ENCODE measurements at places on chromosomes 12 and 14.

GRCh38 chr12:98156697-98157096, 358.7 kb upstream of the TMPO start:
- no peak for DNase-seq

- no peak for DNase-seq
These were observed 85.3 kb upstream of the MBIP start for GRCh38 chr14:36405589-36406274.

- no peak for DNase-seq
These were observed 21.9 kb upstream of the ADIPOR2 start for GRCh38 chr12:1668833-1669543.

DNA sequence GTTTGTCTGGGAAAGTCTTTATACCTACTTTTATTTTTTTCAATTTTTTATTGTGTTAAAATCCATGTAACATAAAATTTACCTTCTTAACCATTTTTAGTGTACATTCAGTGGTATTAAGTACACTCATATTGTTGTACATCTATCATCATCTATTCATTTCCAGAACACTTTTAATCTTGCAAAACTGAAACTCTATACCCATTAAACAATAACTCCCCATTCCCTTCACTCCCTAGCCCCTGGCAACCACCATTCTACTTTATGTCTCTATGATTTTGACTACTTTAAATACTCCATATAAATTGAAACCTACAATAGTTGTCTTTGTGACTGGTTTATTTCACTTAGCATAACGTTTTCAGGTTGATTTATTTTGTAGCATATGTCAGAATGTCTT, 131.9 kb upstream of the SLC38A2 start:
- DNase-seq: no peak

GRCh38 chr12:28184375-28184774, 5.9 kb upstream of the CCDC91 start:
- no peak for DNase-seq

DNA sequence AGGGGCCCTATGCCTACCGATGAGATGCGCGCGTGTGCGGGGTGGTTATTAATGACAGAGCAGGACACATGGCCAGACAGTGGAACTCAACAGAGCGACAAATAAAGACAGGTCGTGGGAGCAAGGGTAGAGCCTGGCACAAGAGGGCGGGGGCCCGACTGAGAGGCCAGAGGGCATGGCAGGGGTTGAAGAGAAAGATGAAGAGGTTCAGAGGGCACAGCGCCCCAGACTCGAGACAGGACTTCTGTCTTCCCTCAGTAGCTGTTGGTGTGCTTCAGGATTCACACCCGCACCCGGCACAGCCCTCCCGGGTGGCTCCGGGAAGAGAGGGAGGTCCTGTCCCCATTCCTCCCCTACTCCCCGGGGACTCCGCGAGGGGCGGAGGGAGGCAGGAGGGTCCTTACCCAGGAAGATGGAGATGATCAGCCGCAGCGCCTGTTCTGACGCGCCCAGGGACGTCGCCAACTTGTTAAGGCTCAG, 366 bp downstream of the LPCAT3 start:
- DNase-seq: no peak

DNA sequence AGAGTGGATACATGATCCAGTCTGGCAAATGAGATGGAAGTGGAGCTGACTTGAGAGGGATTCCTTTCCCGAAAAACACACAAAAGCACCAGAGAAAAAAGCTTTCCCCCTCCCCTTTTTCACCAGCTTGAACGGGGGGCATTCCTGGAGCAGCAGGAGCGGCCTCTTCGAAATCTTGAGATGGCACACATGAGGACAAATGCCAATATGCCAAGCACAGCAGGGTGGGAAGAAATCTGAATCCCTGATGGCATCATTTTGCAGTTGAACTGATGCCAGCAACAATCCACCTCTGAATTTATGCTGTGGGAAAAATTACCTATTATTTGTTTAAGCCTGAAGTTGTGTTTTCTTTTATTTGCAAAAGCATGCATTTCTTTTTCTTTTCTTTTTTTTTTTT, 29.7 kb upstream of the BICD1 start:
- no peak for DNase-seq

DNA sequence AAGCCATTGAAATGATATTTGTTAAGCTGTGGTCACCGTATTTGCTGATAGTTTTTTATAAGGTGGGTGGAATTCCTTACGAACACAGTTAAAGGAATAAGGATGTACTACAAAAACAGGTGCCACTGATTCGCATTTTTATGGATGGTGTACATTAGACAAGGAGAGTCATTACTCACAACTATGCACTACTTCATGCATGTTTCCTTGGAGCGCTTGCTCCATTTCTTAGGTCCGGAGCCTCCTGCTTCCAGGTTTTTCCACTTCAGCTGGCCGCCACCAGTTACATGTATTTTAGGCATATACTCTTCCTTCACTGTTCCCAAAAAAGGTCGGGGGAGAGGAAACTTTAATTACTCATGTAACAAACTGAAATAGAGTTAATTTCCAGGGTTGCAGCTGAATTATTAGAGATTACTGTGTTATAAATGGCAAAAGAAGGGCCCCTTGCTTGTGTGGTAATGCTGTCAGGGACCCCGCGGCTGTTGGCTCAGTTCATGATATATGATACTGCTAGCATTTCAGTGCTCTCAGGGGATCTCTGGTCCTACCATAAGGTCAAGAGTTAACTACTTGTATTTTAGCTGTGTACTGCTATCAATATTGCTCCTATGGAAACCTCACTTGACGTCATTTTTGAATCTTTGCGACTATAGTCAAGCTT, 454.7 kb downstream of the NPAS3 start:
- no peak for DNase-seq

GRCh38 chr14:70425354-70425753, 8.5 kb upstream of the SYNJ2BP start:
- DNase-seq: no peak

GRCh38 chr12:3046441-3047200, 30.6 kb upstream of the TSPAN9 start:
- no peak for DNase-seq

DNA sequence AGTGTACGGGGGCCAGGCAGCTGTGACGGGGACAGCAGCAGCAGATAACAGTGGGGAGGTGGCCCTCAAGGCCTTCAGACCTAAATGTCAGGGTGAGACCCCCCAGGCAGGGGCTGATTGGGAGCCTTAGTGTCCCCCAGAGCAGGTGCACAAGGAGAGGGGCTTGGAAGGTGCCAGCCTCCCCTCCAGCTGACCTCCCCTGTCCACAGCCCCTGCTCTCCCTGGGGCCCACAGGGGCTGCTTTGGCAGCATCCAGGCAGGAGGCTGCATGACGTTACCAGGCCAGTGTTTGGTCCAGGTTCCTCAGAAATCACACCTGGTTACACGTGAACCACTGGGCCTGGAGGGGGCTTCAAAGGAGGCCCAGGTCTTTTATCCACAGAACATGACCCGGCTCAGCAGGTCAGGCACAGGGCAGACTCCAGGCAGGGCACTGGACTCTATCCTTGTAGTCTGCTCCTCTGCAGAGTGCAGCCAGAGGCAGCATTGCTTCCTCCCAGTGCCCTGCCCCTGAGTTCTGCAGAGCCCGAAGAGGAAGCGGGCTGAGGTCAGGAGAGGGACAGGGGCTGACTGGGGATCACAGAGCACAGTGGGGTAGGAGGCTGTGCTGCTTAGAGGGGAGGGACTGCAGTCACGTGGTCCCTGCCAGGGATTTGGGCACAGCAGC, 2.6 kb upstream of the TRMT61A start:
- DNase-seq: no peak

GRCh38 chr14:75282170-75282554, 3.5 kb downstream of the FOS start:
- DNase-seq: no peak

DNA sequence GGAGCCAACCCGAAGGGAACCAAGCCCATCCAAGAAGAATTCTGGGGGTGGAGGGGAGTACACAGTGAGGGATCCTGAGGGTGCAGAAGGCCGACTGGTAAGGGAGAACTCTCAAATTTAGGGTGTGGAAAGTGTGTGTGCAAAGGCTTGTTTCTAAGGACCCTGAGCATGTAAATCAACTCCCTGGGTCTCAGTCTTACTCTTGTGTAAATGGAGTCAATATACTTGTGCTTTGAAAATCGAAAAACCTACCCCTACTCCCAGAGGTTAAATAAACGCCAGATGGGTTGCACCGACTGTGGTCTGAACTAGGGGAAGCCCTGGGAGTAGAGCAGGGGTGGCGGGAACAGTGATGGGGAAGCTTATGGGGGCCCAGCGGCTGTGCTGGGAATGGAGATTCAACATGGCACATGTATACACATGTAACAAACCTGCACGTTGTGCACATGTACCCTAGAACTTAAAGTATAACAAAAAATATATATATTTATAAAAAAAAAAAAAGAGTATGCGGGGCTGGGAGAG, 6.0 kb downstream of the B4GALNT1 start:
- no peak for DNase-seq

DNA sequence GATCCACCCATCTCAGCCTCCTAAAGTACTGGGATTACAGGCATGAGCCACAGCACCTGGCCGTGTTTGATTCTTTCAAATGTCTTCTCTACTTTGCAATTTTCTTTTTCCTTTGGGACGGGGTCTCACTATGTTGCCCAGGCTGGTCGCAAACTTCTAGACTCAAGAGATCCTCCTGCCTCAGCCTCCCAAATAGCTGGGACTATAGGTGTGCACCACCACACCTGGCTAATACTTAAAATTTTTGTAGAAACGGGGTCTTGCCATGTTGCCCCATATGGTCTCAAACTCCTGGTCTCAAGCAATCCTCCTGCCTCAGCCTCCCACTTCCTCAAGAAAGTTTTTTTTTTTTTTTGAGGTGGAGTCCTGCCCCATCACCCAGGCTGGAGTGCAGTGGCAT, 1.7 kb downstream of the GATC start:
- DNase-seq: no peak

- no peak for DNase-seq
These were observed 477.0 kb downstream of the DPF3 start for GRCh38 chr14:72416892-72417291.

GRCh38 chr12:108622421-108622820, 11.3 kb downstream of the SELPLG start:
- no peak for DNase-seq

- DNase-seq: peak; percentile 51
These were observed 181.3 kb downstream of the RMST start for GRCh38 chr12:97643924-97644323.

DNA sequence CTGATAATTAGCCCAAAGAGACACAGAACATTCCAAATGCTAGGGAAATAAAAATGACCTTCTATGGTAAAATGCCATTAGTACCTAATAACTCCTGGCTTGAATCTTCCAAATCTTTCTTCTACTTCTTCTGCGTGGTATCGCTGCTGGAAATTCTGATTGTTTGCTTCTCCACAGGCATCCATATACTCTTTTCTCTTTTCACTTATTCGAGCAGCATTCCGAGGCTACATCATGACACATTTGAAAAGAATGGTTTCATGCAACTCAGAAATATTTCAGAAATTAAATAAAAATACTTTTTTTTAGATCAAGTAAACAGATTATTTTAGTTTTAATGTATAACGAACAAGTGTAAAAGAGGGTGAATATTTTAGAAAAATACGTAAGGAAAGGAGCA, 18.9 kb downstream of the ZCCHC8 start:
- no peak for DNase-seq

DNA sequence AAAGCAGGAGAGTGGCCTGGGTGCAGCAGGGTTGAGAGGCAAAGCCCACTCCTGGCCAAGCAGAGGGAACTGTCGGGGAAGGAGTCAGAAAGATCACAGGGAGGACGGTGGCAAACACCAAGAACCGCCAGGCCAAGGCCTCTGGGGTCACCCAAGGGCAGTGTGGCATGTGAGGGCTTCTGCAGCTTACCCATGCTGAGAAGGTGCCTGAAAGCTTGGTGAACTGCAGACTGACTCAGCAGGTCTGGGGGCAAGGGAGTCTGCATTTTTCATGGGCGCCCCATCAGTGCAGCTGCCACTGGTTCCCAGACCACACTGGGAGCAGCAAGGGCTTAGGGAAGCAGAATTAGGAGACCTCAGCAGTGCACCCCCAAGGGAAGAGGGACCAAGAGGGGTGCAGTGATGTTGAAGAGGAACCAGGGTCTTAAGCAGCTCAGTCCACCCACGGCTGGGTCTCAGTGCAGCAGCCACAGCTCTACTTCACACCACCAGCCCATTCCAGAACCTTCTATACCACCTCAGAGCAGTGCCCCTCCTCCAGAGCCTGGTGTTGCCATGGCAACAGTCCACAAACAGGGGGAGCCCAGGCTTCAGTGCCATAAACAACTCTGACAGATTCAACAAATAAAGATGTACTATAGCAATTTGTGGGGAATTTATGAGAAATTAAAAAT, 59.4 kb downstream of the ITPK1 start:
- DNase-seq: no peak

GRCh38 chr12:66149702-66150398, 19.3 kb upstream of the LLPH start:
- DNase-seq: no peak

GRCh38 chr14:70879448-70879847, 27.8 kb upstream of the PCNX1 start:
- DNase-seq: no peak

- DNase-seq: no peak
These were observed 265.3 kb downstream of the SOX5 start for GRCh38 chr12:23684121-23684520.

- no peak for DNase-seq
These were observed 12.4 kb upstream of the ITGB7 start for GRCh38 chr12:53219292-53219955.

- DNase-seq: no peak
These were observed 276.2 kb downstream of the AACS start for GRCh38 chr12:125341422-125341821.

- no peak for DNase-seq
These were observed 165.9 kb downstream of the TMTC3 start for GRCh38 chr12:88307961-88308360.

DNA sequence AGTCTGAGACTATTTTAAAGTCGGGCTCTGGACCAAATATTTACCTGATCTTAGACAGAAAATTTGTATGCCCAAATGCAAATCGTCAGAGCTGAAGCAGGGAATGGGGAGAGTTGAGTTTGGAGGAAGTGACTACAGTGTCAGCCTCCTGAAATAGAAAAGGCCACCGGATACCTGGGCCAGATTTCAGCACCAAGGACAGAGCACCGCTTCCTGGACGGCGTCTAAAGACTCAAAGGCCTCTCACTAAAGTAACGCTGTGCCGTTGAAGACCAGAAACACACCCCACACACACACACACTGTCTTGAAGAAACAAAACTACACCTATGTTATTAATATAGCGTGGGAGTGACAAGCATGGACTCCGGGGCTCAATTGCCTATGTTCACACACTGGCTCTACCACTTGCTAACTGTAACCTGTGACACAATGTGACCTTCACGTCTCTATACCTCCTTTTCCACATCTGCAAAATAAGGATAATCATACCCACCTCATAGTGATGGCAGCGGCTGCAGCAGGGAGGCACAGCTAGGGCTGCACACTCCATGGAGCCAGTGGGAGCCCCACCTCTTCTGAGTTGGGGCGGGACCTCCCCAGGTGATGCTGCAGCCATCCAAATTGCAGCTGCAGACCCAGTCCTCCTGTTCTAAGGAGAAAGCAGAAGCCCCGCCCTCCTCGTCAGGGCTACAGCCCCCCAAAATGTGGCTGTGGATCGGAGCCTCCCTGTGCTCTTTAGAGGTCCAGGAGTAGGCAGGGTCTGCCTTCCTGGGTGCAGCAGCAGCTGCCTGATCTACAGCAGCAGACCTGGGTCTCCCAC, 35.6 kb downstream of the KRT76 start:
- DNase-seq: peak; percentile 55
